Chondrocyte (in vitro differentiated cells): ENCODE measurements at places on chromosomes 12 and 14. TPM values are rescaled to one million over a fixed set of nuclear protein-coding genes. Genes with fewer than 3 reads are reported as not detected.
A peak's percentile ranks its signal among the peaks of the same experiment; 100 is the strongest.

TMEM229B gene
- 1.3 to 2.9 TPM (median 1.7 TPM) in 3 replicates for total RNA-seq

- no peaks in the 10 kb centered on the region for H3K4me1 ChIP-seq
- no peak overlapping the region for H3K27ac ChIP-seq
- no peak overlapping the region for H3K4me3 ChIP-seq
- peaks cover 9% of the 10 kb centered on the region for H3K27me3 ChIP-seq
Measured at GRCh38 chr12:115820656-115821055, 456.8 kb downstream of the MED13L start.

DNA sequence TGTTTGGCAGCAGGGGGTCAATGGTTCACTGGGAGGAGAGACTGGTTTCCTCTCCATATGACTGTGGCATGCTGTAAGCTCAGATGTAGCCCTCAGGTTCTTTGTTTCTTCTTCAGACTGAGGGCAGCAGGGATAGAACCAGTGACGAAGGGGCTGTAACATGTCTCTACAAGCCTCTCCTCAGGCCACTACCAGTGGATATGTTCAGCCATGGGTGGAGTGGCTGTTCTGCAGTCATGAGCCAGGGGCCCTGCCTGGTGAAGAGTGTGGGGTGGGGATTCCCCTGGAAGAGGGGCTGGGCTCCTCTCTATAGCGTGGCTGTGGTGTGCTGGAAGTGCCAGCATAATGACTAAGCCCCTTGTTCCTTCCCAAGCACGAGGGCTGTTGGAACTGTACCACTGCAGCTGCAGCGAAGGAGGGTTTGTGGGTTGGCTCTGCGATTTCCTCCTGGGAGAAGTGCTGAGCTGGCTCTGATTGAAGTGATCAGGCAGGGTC, 55.8 kb downstream of the CMAS start:
- peak overlapping the region; percentile 79 for H3K27ac ChIP-seq
- H3K36me3 ChIP-seq = peaks cover 9% of the 10 kb centered on the region

DNA sequence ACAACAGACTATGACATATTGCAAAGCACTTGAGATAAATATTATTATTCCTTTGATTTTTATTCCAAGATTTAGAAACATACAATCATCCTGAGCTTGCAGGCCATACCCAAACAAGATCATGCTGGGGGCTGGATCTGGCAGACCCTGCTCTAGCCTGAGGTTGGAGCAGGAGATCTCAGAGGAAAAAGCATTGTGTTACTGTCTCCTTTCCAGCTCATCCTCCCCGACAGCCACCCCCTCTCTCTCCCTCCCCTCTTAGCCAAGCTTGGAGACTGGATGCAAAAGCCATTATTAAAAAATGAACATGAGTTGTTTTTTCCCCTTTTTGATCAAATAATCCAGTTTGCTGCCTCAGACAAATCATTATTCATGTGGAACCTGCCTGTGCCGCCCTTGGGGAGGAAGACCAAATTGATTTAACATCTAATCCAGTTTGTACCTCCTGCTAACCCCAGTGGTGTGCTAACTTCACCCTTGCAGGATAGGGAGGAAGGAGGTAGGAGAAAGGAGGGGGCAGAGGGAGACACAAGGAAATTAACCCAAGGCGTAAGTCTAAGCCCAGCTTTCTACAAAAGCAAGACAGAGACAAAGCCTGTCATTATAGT, 565.8 kb upstream of the TBX3 start:
- no peaks in the 10 kb centered on the region for H3K4me1 ChIP-seq
- peaks cover 21% of the 10 kb centered on the region for H3K27me3 ChIP-seq
- H3K4me3 ChIP-seq = no peak overlapping the region
- H3K27ac ChIP-seq = no peak overlapping the region
- no peak for DNase-seq

HOXC12 gene
- not detected in 3 replicates for total RNA-seq

DNA sequence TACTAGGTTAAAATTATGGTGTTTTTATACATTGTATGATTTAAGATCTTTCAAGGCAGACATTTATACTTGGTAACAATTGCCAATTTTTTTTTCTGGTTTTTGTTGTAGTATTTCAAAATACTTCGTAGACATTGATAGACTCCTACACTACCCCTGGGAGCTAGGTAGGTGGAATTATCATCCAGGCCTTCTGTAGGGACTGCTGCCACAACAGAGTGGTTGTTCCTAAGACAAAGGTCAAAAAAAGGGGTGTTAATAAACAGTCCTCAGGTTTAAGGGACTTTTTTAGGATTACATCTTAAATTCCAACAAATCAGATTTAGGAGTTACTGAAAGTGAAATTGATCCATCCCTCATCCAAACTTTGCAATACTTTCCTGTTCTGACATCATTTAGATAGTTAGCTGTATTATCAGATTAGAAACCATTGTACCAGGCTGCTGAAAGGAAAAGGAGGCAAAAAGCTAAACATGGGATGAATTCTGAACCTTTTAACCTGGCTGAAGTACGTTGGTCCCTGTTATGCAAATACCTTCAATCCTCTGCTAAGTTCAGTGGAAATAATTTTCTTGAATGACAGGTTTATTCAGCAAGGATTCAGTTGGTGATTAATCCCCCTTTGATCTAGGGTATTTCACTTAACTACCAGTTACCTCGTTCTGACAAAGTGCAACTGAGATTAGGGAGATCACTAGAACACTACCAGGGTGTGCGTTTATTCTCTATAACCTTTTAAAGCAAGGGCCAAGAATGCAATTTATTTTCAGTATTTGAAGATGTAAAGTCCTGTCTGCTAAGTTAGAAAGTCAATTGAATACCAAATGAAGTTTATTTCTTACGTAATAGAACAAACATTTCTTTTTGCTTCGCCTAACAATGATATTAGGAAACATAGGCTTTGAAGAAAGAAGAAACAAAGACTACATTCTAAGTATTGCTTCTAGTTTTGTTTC, 23.2 kb downstream of the AP5M1 start:
- H3K27ac ChIP-seq = no peak overlapping the region
- DNase-seq = no peak
- peaks cover 6% of the 10 kb centered on the region for H3K36me3 ChIP-seq

DNA sequence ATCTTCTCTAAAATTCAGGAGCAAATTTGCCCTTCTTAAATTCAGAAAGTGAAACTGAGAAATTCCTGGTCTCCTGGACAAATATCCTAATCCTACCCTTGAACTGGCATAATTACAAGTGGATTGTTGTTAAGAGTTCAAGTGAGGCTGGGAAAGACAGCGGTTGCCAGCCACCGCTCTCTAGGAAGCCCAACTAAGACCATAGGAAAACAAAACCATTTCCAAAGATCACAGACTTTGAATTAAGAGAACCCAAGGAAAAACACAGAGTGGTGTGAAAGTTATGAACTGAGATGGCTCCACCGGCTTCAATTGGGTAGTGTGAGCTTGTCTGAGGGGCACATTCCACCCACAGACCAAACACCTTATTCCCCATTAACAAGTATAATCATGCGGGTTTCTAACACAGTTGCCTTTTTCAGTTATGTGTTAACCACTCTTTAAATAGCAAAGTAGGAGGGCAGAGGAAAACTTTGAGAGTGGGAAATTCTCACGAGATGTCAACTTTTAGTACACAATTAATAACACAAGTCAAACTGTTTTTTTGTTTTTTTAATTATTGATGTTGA, 1628.8 kb upstream of the SEL1L start:
- H3K27me3 ChIP-seq = no peaks in the 10 kb centered on the region
- H3K4me3 ChIP-seq = peak overlapping the region; percentile 8
- DNase-seq = no peak
- no peaks in the 10 kb centered on the region for H3K36me3 ChIP-seq
- H3K27ac ChIP-seq = peak overlapping the region; percentile 28

- no peak overlapping the region for H3K27ac ChIP-seq
- H3K27me3 ChIP-seq = no peaks in the 10 kb centered on the region
- no peak overlapping the region for H3K4me3 ChIP-seq
- no peaks in the 10 kb centered on the region for H3K4me1 ChIP-seq
Measured at GRCh38 chr12:61554268-61555008, 705.8 kb upstream of the USP15 start.

ACYP1 gene
- 4.2 to 11.7 TPM (median 6.8 TPM) in 3 replicates for total RNA-seq

DNA sequence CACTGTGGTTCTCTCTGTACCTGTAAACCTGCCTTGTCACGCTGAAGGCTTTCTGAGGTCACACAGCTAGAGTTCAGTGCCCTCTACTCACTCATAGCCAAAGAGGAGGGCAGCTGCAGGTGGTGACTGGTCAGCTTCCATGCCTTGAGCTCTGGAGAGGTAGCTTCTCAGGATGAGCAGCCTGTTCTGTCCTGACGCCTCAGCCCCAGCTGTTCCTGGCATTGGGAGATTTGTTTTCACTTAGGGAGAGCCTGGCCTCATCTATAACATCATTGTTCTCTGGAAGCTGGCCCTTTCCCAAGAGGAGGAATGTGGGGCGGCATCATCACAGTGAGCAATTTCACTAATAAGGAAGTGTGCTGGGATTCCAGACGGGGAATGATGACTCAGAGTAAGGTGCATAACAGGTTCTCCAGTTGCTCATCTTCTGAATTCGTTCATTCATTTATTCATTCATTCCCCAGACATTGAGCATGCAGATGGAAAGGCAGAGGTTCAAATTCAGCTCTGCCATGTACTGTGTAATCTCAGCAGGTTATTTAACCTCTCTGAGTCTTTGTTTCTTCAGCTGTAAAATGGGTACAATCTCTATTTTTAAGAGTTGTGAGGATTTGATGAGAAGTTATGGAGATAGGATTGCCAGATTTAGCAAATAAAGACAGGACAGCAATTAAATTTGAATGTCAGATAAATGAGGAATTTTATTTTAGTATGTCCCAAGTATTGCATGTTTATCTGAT, 255.8 kb upstream of the CRY1 start:
- peaks cover 22% of the 10 kb centered on the region for H3K27me3 ChIP-seq
- no peak overlapping the region for H3K4me3 ChIP-seq
- H3K36me3 ChIP-seq = no peaks in the 10 kb centered on the region
- no peaks in the 10 kb centered on the region for H3K4me1 ChIP-seq
- H3K27ac ChIP-seq = no peak overlapping the region

GRCh38 chr14:63045234-63045611, at the start of gene KCNH5:
KCNH5 (minus strand) TSS chr14:63045458; CDS start chr14:63045186, 272 bp downstream.
- H3K4me1 ChIP-seq = peaks cover 8% of the 10 kb centered on the region
- no peak within 1 kb of the TSS for H3K27ac ChIP-seq
- H3K27me3 ChIP-seq = peaks cover 68% of the 10 kb centered on the region
- DNase-seq = peak; percentile 94
- no peaks in the 10 kb centered on the region for H3K36me3 ChIP-seq
- H3K4me3 ChIP-seq = peak within 1 kb of the TSS; percentile 60

DNA sequence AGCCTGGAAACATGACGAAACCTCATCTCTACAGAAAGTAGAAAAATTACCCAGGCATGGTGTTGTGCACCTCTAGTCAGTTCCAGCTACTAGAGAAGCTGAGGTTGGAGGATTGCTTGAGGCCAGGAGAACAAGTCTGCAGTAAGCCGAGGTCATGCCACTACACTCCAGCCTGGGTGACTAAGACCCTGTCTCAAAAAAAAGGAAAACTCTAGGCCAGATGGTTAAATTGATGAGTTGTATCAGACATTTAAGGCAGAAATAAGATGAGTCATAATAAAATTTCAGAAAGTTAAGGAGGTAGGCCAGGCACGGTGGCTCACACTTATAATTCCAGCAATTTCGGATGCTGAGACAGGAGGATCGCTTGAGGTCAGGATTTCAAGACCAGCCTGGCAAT, 10.7 kb downstream of the EIF2S1 start:
- no peak overlapping the region for H3K4me3 ChIP-seq
- H3K4me1 ChIP-seq = no peaks in the 10 kb centered on the region
- no peak for DNase-seq
- H3K36me3 ChIP-seq = peaks cover 25% of the 10 kb centered on the region
- H3K27ac ChIP-seq = no peak overlapping the region

GRCh38 chr12:95804291-95804690, 13.7 kb upstream of the NTN4 start:
- no peak overlapping the region for H3K4me3 ChIP-seq
- DNase-seq = no peak
- H3K4me1 ChIP-seq = peaks cover 55% of the 10 kb centered on the region
- peaks cover 2% of the 10 kb centered on the region for H3K36me3 ChIP-seq

PTPN21 gene
- 34.9 to 42.9 TPM (median 40.0 TPM) in 3 replicates for total RNA-seq
